ENCODE measurements at places on chromosomes 1 and 21.

- no peak for DNase-seq
Observed at GRCh38 chr1:151325231-151325630, 2.0 kb downstream of the PI4KB start.

DNA sequence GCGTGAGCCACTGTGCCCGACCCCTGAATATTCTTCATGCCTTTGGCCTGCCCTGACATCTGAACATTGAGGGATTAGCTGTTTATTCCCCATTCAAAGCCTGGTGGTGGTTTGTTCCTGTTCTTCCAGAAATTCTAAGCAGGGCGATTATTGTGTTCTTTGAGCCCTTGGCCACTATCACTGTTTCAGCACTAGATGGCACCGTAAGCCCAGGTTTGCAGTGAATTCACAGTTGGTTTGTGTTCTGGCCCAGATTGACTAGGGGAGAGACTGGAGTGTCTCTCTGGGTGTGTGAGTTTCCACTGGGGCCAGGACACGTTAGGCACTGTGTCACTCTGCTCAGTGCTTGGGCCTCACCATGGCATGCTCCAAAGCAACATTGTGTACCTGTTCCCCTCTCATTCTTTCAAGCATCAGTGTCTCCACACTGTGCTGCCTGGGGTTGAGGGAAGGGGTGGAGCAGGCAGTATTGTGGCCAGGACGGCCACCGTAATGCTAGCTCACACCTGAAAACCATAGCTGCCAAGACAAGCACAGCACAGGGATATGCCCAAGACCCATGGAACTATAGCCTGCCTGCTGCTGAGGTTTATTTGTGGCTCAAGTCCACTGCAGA, 52.7 kb downstream of the PKN2 start:
- no peak for DNase-seq

GRCh38 chr1:8232036-8232757, 85.7 kb upstream of the SLC45A1 start:
- no peak for DNase-seq

DNA sequence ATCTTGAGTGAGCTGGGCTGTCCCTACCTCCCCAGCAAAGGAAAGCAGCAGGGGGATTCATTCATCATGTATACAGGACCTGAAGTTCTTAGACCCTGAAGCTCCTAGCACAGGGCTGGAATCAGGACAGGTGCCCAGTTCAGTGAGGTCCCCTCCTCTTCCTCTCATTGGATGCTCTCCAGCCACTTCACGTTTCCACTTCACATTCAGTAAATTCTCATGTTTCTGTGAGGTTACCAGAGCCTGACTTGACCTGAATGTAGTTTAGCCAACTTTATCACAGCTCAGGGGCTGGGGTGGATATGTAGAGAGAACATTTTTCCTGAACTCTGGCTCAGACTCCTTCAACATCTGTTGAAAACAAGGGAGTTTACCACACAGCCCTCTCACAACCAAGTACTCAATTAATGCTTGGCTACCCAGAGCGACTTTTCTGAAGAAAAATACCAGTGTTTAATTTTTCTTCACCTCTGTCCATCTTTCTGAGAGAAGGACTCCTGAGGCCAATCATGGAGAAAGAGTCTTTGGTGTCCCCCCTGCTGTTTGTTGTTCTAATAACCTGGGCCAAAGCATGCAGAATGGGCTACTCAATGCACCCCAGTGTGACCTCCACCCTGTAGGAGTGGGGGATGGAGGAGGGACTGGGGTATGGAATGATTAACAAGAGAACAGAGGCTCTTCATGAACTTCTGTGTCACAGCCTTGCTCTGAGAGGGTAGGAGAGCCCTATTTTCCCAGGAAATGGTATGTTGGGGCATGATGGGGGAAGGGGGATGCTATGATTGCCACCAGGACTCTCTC, 108.3 kb upstream of the FGGY start:
- DNase-seq = peak; percentile 61

DNA sequence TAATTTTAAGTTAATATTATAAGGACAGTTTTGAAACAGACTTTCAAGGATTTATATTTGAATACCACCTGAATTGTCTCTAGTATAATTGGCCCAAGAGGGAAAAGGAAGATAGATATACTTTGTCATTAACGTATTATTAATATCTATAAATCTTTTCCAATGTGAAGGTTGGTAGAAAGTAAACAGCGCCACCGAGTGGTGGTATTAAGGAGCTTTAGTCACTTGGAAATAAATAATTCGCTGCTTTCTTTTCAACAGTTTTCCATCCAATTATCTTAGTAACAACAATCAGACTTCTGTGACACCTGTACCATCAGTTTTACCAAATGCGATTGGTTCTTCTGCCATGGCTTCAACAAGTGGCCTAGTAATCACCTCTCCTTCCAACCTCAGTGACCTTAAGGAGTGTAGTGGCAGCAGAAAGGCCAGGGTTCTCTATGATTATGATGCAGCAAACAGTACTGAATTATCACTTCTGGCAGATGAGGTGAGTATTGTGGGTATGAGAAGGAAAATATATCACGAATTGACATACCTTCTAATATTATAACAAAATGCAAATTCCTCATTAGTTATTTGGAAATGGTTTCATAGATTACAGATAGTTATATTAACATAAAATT, 37.7 kb downstream of the SH3GLB1 start:
- peak; percentile 17 for DNase-seq

DNA sequence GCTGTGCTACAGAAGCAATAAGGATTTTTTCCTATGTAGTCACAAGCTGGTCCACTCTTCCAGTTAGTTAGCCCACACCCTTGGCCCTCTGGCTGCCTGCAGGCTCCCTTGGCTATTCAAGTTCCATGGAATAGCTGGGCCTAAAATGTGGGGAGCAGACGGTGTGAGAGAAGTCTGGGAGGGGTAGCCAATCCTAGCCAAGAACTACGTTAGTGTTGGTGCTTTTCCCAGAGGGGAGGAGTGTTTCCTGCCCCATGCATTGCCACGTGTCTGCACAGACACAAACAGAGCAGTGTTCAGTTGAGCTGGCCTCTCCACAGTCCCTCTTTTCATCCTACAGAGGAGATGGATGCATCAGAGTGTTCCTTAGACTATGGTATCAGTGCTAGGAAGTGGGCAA, 59.0 kb upstream of the IPO9 start:
- peak; percentile 72 for DNase-seq

DNA sequence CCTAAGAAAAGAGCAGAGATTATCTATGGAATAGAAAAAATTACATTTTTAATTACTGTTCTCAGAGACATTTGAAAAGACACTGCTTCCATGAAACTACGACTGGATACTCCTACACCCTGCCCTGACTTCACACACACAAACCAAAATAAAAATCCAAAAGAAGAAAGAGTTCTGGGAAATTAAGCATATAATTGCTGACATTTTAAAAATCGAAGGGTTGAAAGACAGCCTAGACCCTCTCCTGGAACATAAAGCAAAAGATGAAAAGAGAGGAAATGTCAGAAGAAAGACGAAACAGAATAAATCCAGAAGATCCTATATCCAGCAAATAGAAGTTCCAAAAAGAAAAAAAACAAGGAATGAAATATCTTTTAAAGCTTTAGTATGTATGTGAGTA, 32.8 kb upstream of the EEIG2 start:
- no peak for DNase-seq

- DNase-seq = no peak
Observed at GRCh38 chr1:8259498-8260290, 58.2 kb upstream of the SLC45A1 start.

DNA sequence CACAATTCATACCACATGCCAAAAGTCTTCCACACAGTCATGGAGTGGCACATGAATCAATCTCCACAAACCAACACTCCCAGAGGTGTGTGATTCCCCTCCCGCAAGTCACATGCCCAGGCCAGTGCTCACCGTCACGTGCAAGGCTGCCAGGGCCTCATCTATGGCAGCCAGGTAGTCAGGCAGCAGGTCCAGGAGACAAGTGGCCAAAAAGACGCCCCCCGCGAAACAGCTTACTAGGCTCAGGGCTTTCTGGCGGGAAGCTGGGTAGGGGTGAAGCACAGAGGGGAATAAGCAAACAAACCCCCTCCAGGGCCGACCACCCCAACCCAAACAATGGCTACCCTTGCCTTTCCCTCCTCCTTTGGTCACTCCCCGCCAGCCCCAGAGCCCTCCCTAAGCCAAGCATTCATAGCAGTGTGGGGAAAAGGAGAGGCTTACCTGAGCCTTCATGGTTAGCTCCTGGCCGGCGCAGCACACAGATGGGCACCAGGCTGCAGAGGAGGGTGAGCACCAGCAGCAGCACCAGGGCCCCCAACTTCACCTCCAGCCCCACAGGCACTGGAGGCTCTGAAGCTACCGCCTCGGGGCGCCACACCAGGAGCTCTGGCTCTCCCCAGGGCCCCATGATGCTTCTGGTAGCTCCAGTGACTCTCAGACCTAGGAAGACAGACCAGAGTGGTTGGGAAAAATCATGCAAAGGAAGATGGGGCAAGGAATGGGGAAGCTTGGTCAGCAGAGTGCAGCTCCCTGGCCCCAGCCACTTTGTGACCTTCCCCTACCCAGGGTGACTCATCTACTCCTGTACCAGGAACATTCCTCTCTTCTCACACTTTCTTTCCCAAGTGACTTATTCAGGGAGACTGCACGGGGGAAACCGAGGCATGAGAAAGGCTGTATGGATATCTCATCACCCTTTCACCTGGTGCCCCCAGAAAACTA, 978 bp downstream of the SLC39A1 start:
- peak; percentile 42 for DNase-seq

All from muscle of leg (tissue), 16 donors.